ENCODE measurements at places on chromosomes 4 and X.

DNA sequence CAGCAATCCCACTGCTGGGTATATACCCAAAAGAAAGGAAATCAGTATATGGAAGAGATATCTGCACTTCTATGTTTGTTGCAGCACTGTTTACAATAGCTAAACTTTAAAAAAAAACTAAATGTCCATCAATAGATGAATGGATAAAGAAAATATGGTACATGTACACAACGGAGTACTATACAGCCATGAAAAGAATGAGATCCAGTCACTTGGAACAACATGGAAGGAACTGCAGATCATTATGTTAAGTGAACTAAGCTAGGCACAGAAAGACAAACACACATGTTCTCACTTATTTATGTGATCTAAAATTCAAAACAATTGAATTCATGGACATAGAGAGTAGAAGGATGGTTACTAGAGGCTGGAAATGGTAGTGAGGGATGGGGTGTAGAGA, 400.7 kb downstream of the ZNF674 start:
- DNase-seq, result no peak

DNA sequence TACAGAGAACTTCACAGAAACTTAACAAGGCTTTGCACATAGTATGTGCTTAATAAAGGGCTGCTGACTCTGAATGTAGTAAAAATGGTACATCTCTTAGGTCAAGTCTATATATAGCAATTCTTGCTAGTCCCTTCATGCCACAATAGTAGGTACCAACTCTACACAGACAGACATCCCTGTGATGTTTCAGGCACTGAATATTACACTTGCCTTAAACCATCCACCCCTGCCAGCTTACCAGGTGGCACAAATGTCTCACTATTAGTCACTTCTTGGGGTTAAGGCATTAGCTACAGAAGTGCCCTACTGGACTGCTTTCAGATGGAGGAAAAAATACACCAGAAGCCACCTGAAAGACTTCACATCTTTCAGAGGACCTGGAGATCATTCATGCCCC, 86.3 kb upstream of the CITED1 start:
- DNase-seq, result no peak

- DNase-seq, result no peak
Measured at GRCh38 chr4:163815776-163816175, 321.3 kb downstream of the TMA16 start.

DNA sequence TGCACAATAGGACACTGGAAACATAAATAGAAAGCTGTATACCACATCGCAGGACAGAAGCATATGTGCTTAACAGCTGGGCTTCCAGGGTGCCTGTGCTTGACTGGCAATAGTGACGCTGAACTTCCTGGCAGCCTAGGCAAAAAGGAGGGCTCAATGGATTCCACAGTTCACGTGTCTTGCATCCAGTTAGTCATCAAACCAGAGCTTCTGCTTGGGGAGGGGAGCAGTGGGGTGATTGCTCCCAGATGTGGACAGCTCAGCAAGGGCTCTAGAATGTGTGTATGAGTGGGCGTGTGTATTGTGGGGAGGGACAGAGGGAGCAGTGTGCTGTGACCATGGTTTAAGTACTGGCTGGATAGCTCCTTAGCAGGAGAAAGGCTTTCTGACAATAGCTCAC, 2.3 kb downstream of the PRRG3 start:
- no peak for DNase-seq

DNA sequence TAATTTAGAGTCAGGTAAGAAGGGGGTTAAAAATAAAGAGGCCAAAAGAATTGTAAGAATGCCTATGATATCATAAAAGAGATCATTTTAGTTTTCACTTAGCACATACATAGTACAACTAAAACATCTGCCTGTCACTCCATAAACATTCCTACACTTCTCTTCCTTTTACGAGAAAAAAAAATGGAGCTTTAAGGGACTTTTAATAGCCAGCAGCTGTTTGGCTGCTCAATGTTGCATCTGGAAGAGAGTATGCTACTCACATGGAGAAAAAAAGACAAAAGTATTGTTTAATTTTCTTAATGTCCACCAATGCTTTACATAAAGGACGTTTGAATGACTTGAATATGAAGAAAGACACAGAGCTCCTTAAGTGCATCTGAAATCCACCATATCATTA, 48.7 kb upstream of the TNIP3 start:
- DNase-seq, result no peak

- DNase-seq, result no peak
Measured at GRCh38 chr4:99382745-99383360, 30.3 kb upstream of the ADH1C start.

- no peak for DNase-seq
Measured at GRCh38 chrX:95071052-95071451, 1397.0 kb downstream of the FAM133A start.

- no peak for DNase-seq
Measured at GRCh38 chr4:6193399-6193798, 7.0 kb downstream of the JAKMIP1 start.

DNA sequence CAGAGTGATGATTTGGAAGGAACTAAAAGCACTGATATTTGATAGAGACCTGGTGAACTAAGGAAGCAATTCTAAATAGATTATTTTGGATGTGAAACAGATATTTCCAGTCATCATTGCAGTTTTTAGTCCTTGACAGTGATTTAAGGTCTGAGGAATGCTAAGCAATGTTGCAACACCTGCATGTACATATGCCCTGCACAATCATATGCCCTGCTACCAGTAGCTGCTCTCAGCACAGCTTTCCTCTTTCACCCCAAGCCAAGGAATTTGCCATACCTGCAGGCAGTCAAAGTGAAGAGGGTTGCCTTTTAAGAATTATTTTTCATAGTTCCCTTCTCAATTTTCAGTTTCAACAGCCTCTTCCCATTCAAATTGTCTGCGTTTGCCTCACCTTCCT, 8.7 kb upstream of the FAM47A start:
- no peak for DNase-seq

DNA sequence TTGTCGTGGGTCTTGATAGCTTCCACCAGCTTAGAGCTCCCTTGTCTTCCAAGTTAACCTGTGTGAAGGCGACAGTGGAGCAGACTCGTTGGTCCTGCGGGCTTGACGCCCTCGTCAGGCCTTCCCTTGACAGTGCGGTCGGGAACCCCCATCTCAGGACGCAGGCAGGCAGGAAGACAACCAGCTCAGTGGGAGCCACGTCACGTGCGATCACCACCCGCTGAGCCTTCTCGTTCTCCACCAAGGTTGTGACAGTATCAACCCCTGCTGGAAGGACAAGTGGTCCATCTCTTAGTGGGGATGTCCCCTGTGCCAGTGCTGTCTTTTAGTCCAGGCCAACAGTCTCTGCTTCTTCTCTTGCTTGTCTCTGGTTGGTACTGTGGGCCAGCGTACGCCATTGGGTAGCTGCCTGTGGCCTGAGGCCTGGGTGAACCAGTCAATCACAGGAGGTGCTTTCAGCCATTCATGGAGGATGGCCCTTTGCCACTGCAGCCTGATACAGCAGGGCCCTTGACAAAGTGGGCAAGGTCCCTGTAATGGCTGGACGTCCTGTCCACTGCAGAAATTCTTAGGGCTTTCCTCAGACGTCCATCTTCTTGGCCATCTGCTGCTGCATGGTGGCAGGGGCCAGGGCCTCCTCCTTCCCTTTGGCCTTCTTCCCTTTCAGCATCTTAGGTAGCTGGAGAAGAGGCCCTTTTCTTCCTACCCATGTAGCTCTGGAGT, 31.4 kb downstream of the RGS12 start:
- DNase-seq, result no peak

DNA sequence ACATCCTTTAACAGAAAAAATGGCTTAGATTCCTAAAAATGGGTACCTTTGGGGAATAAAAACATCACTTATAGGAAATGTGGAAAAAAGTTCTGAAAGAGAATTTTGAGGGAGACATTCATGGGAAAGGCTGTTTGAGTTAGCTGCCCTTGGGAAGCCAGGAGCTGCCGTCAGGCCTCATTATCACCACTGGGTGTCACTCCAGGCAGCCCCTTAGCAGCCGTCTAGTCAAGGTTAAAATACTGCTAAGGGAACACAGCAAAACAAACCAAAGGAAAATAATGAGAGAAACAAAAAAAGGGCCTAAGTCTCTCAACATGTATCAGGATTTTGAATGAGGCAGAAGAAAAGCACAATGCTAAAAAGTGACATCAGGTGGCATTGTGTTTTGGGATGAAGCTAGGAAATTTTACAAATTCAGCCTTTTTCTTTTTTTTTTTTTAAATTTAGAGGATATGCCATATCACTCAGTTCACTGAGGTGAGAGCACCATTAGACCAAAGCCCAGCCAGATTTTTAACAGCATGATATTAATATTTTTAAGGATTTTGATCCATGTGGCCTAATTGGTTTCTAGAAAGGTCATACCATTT, 235.3 kb downstream of the GPAT3 start:
- DNase-seq, result peak; percentile 72

DNA sequence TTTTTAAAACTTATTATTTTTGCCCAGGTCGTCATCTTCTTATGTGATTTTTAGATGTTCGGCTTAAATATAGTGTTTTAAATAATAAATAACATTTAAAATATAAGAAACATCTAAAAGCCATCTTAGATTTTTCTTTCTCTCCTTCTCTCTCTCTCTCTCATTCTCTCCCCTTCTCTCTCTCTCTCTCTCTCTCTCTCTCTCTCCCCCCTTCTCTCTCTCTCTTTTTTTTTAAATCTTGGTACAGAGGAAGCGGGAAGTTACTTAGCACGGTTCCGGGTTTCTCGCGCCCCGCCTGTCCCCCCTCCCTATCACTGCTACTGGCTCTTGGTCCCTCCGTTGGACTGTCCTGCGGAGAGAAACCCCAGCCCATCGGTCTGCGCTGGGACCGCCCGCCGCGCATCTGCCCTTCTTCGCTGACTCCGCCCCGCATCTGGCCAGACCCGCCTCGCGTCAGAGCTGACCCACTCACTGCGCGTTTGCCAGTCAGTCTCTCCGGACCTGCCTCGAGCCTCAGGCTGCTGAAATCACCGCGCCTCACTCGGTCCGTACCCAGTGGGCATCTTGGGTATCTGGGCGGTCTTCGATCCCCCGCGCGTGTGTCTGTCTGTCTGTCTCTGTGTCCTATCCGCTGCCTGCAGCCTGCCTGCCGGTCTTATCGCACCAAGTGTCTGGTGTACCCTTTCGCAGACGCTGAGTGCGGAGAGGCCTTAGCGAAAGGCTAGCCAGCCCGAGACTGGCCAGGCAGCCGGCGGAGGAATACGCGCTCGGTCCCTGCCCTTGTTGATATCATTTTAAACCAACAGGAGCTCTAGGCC, at the start of gene PABPC5:
Gene PABPC5 (plus strand): TSS at position 489 of the 818 bp plus-strand sequence. CDS start 739 bp downstream, outside the sequence.
- peak; percentile 87 for DNase-seq

DNA sequence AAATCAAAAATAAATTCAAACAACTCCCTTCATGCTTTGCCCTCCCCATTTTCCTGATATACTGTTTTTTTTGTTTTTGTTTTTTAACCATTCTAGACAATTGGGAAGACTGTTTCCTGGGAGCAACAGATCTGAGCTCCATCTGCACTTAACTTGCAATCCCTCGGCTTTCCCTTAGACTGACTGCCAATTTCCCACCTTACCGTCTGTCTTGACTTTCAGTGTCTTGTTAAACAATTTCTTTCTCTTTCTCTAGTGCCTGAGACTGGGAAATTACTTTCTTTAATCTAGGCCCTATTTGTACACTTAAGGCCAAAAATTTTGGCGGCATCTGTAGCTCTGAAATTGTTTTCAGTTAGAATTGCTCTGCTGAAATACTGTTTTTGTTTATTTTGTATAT, 326.3 kb downstream of the LDB2 start:
- DNase-seq, result no peak

DNA sequence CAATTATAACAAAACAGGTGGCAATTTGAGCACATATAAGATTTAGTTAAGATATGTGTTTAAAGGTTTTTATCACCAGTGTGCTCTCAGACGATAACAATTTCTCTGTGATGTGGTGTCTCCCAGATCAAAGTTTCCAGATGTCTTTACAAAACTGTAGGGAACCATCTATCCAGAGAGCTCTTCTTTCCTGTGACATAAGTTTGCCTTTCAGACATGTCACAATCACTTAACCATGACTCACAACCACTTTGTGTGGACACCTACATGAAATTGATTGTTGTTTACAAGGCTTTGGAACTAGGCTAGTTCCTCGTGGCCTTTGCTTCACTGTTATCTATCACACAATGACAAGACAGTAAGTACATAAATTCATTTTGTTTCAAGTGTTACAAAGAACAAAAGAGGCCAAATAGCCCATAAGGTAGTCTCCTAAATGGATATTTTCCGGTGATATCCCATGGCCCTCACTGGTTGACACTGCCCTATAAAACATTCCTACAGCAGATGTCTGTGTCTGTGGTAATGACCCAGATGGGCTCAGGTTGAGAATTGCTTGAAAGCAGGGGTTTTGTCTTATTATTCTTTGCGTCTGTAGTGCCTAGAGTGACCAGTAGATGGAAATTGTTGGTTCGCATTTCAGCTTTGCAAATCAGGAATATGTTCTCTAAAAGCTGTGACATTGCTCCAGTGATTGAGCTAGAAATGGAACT, 297.8 kb upstream of the FAM241A start:
- DNase-seq, result no peak

DNA sequence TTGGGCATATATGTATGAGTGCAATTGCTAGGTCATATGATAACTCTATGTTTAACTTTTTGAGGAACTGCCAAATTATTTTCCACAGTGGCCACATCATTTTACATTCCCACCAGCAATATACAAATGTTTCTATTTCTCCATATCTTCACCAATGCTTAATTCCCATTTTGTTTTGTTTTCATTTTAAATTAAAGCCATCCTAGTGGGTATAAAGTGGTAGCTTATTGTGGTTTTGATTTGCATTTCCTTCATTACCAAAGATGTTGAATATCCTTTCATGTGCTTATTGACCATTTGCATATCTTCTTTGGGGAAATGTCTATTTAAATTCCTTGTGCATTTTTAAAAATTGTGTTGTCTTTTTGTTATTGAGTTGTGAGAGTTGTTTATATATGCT, 36.7 kb upstream of the SCOC start:
- DNase-seq, result no peak

- DNase-seq, result no peak
Measured at GRCh38 chrX:126394681-126395080, 157.9 kb downstream of the DCAF12L1 start.

DNA sequence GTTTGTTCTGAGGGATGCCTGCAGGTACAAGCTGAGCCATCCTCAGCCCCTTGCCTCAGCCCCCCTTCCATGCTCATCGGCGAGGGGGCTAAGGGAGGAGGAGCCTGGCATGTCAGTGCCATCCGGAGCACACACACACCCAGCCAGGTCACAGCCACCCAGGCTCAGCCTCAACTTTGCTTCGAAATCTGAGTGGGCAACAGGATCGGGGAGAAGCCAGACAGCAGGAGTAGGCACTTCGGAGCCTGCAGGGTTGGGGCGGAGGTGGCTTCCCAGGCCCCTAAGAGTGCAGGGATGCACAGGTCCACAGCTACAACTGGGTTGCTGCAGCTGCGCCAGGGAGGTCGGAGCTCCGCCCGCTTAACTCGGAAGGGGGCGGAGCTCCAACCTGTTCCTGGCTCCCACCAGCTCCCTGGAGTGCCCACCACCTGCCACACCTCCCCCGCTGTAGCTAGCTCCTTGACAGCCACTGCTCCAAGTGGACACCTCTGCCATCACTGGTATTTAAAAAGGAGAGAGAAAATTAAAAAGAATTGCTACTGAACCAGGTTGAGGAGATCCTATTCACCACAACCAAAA, 192.9 kb upstream of the GALNT7 start:
- no peak for DNase-seq
